ENCODE measurements at places on chromosomes 11 and 22.

DNA sequence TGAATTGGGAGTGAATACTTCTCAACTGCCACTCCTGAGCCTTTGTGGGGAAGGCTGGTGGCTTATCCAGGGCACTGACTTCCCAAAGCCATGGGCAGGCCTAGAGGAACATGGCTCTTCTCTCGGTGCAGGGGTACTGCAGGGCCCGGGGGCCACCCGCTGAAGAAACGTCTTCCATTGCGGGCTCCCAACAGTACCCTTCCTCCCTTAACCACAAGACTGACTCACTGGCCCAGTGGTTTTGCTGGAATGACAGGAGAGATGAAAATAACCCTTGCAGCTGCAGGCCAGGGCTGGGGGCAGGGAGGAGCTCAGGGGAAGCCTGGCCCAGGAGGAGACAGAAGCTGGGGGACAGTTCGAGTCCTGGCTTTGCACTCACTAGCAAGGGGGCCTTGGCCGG, 13.5 kb downstream of the TXN2 start:
- no peak for DNase-seq

- no peak for DNase-seq
Measured at GRCh38 chr11:83287631-83288030, 1.5 kb upstream of the CCDC90B start.

DNA sequence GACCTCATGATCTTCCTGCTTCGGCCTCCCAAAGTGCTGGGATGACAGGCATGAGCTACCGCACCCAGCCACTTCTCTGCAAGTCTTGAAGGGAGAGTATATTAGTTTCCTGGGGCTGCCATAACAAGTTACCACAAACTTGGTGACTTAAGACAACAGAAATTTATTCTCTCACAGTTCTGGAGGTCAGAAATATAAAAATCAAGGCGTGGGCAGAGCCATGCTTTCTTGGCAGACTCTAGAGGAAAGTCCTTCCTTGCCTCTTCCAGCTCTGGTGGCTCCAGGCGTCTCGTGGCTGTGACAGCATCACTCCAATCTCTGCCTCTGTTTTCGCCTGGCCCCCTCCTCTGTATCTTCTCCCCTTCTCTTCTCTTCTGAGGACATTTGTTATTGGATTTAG, 110.2 kb upstream of the NAV2 start:
- no peak for DNase-seq

DNA sequence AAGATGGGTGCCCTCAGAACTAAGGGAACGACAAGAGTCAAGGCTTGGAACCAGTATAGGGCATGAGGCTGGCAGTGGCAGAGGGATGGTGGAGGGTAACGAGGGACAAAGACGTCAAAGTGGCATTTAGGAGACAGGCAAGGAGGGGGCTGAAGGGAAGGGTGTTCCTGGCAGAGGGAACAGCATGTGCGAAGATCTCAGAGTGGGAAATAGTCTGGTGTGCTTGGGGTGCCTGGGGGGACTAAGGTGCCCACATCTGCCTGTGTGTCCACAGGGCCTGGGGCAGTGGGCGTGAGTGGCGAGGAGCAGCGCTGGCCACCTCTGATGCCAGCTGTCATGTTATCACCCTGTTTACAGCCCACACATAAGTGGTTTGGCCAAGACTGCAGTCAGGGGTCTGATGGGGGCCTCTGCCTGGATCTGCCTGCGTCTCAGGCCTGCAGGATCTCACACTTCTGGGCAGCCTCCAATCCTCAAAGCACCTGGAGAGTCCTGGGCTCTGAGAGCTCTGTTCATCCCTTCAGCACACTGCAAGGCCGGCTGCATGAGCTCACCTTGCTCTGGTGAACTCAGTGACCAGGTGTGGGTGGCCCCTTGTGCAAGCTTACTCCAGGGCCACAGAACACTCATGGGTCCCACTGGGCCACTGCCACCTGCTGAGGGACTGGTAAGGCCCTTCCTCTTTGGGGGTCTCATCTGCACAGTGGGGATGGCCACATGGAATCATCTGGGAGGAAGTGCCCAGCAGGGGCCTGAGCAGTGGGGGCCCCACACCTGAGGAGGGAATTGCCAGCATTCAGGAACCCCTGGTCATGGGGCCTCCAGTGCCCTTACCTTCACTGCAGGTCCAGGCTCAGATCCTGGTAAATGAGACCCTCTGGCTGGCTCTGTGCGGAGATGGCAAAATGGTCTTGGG, 89.7 kb upstream of the SHISAL1 start:
- DNase-seq: no peak

DNA sequence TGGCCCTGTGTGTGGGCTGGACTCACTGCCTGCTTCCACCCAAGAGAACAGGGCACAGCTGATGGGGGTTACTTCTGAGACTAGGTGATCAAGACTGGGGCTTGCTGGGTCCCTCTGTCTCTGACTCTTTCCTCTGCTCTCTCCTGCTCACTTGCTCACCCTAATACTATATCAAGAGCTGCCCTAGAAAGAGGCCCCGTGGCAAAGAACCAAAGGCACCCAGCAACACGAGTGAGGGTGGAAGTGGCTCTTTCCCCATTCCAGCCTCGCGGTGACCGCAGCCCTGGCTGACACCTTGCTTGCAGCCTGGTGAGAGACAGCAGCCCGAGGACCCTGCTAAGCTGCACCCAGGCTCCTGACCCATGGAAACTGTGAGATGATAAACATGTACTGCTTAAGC, 20.7 kb upstream of the NFAM1 start:
- no peak for DNase-seq

DNA sequence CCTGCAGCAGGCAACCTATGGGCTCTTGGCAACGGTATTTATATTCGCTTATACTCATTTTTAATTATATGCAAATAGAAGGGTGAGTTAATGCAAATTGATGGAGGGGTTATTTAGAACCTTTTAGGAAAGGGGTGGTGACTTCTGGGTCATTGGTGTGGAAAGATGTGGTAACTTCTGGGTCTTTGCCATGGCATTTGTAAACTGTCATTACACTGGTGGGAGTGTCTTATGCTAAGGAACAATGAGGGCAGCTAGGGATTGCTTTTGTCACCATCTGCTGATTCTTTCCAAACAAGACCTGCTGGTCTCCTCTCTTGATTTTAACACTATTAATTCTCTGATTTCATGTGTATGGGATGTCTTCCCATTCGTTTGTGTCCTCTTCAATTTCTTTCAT, 11.7 kb upstream of the KAT5 start:
- DNase-seq: no peak

DNA sequence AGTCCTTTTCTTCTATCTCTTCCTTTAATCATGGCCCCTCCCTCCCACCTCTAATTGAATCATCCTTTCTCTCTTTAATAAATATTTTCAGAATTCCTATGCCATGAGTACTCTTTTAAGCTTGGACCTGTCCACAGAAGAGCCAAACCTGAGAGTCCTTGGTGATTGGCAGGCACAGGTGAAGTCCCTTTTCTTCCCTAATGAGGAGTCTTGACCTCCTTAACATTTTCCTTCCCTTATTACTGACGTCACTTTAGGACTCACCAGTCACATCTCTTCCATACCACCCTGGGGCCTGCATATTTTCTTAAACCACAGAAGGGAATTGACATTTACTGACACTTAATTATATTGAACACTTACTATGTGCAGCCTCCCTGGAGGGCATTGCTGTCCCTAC, 41.0 kb upstream of the RASSF10 start:
- DNase-seq: no peak

DNA sequence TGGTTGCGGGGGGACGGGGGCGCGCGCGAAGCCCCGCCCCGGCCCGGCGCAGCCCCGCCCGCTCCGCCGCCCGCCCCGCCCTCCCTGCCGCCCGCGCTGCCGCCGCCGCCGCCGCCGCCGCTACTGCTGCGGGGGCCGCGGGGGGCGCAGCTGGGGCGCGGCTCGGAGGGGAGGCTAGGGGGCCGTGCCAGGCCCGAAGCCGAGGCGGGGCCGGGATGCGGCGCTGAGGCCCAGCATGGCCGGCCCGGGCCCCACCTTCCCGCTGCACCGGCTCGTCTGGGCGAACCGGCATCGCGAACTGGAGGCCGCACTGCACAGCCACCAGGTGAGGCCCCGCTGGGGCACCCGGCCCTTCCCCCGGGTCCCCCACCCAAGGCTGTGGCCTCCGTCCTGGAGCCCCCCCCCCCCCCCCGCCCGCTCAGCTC, at the start of gene ANKRD13D:
Gene ANKRD13D, plus strand, starts transcription at position 78 of the 425 bp plus-strand sequence. Its CDS starts 158 bp downstream, at position 236.
- DNase-seq: no peak

DNA sequence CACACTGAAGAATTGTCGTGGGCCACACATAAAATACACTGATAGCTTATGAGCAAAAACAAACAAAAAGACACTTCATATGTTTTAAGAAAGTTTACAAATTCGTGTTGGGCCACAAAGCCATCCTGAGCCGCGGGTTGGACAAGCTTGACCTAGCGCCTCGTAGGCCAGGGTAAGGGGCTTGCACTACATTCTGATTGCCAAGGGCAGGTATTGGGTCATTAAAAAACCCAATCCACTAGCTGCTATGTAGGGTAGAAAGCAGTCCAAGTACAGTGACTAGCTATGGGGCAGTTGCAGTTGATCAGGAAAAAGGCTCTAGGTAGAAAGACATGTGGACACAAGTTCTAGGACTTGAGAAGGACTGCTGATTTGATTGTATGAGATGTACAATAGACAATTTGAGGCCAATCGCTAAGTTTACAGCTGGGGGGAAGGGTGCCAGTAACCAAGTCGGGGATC, 14.0 kb downstream of the KDELR3 start:
- no peak for DNase-seq

GRCh38 chr11:114802878-114803277, 124.6 kb downstream of the NXPE2 start:
- DNase-seq: no peak

GRCh38 chr11:27116684-27117083, 76.1 kb downstream of the BBOX1 start:
- DNase-seq: no peak

GRCh38 chr11:69351460-69351859, 57.5 kb downstream of the MYEOV start:
- DNase-seq: no peak

GRCh38 chr22:22030493-22031182, 48.1 kb upstream of the TOP3B start:
- peak; percentile 47 for DNase-seq

DNA sequence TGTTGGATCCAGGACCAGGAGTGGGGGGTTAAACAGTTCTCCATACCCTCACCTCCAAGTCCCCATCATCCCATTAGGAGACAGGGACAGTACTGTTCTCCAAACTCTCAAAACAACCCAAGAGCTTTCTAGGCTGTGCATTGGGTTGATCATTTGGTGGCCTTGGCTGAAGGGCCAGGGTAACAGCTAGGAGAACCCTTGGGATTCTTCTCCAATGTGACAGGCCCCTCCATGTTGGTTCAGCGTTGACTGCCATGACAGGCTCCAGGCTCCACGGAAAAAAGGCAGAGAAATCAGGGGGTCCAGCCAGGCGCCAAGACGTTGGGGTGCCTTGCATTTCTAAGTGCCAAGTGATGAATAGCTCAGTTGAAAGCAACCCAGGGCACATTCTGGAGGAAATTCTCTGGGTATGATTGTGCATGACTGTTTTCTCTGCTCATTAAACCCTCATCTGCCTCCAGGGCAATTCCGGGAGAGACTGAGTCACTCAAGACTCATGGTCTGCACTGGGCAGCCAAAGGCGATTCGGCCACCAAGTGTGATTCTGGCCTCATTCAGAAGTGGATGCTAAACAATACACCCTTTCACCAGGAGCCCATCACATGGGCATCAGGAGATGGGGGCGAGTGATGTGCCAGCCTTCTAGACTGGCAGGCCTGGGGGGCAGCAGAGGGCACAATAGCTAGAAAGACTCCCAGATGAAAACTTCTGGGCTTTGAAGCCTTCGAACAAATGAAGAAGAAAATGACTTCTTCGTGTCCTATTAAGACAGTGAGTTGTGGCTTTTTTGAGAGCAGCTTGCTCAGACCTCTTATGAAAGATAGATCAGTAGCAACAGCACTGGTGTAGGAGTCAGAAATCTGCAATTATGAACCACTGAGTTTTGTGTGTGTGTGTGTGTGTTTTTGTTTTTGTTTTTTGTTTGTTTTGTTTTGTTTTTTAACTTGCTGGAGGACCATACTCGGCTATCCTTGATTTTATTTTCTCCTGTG, 27.7 kb downstream of the CD44 start:
- no peak for DNase-seq

DNA sequence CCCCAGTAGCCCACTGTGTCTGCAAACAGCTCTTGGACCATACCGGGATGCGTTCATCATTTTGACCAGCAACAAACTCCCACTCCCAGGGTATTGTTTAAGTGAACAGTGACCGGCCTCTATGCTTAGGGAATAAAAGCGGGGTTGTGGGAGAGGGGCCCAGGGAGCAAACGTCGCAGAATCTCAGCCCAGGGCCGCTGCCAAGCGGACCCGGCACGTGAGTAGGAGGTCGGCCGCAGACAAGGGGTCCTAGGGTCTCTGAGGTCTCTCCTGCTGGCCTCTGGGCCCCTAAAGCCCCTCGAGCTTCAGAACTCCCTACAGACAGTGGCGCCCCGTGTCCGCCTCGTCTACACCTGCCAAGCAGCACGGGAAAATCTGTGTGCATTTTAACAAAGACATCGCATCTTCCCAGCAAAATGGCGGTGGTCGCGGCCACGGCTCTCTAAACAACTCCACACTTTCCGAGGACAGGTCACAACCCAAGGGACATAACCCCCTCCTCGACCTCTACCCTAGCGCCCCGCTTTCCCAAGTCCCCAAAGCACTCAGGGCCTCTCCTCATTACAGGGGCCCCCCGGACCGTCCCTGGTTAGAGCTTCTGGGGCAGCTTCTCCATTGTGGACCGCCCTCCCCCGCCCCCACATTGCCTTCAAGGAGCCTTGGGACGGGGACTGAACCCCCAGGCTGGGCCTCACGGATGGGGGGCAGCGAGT, 3.9 kb upstream of the GCAT start:
- peak; percentile 76 for DNase-seq

DNA sequence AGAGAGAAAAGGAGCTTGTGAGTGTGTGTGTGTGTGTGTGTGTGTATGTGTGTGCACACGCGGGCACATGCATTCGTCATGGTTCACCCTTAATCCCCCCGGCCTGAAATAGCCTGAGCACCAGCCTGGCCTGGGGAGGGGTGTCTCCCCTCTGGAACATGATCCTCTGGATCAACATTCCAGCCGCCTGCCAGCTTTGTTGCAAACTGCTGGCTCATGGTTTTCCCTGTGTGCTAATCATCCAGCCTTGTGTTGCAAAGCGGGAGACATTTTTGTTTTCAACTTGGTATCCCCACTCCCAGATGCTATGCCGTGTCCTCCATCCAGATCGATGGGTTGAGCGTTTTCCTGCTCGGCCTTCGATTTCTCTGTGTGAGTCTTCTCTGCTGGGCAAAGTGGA, 94.3 kb downstream of the FEZ1 start:
- peak; percentile 79 for DNase-seq

Data from eye (tissue), 1 donor.